AG08396 (cell line): ENCODE measurements at places on chromosomes 6 and 20.

DNA sequence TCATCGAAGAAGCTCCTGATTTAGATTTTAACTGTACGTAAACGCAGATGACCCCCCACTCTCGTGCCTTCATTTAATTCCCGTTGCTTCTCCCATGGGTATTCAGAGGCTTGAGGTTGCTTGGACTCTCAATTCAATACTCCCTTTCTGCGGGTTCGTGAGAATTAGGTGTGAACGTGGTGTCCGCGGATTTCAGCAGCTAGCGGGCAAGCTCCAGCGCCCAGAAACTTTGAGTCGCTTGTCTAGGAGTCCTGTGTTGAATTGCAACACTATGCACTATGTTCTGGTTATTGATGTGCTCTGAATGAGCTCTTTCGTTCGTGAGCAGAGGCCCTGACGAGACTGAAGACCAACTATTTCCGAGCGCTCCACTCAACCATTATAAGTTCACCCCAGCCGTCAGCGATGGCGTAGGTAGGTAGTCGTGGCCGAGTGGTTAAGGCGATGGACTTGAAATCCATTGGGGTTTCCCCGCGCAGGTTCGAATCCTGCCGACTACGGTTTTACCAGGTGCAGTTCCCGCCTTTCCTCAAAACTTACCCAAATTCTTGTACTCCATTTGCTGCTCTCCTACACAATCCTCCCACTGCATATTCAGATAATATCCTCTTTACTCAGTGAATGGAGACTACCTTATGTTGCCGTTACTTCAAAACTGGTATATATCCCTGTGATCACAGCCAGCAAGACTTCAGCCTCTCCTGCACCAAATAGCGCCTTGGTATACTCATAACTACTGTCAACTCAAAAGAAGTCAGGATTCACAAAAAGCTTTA, 72.6 kb upstream of the ZNF184 start:
- DNase-seq, result peak; percentile 45

DNA sequence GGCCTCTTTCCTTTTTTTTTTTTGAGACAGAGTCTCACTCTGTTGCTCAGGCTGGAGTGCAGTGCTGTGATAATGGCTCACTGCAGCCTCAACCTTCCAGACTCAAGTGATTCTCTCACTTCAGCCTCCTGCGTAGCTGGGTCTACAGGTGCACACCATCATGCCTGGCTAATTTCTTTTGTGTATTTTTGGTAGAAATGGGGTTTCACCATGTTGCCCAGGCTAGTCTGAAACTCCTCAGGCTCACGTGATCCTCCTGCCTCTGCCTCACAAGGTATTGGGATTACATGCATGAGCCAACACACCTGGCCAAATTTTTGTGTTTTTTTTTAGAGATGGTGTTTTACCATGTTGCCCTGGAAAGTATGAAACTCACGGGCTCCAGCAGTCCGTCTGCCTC, 29.3 kb downstream of the SRC start:
- no peak for DNase-seq

GRCh38 chr6:21999012-21999528, 297.8 kb downstream of the PRL start:
- DNase-seq, result peak; percentile 7

DNA sequence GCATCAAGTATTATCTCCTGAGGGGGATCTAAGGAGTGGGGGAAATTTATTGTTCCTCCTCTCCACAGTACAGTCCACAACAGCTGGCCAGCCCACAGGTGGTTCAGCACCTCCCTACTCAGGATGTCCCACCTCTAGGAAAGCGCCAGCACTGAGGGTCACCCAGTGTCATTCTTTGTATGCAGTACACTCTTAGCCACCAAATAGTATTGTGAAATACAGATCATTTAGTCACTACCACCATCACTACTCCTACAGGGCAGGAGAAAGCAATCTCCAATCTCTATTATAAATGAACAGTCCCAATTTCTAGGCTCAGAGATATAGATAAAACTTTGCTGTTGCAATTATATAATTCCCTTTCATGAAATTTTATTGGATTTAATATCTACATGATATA, 6.3 kb upstream of the ZNF76 start:
- no peak for DNase-seq

GRCh38 chr20:54173653-54174456, at the start of gene CYP24A1:
TSS of gene CYP24A1 (minus strand) at chr20:54173986. CDS start at chr20:54173579, 407 bp downstream.
- peak; percentile 42 for DNase-seq

DNA sequence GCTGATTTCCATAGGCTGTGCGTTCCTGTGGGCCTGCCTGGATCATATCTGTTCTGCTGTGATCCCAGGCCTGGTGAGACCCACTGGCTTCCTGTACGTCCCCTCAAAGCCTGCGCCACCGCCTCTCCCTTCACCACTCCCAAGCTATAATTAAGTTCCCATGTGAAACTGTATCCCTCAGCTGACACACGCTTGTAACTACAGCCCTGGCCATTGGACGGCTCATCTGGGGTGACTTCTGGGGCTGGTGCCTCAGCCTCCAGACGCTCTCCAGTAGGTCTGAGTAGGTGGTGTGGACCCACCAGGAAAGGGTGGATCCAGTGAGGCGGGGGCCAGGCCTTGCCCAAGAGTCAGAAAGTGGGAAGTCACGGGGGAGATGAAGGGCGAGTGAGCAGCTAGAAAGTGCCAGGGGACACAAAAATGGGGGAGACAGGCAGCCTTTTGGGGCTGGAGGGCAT, 21.0 kb downstream of the PPARD start:
- no peak for DNase-seq

DNA sequence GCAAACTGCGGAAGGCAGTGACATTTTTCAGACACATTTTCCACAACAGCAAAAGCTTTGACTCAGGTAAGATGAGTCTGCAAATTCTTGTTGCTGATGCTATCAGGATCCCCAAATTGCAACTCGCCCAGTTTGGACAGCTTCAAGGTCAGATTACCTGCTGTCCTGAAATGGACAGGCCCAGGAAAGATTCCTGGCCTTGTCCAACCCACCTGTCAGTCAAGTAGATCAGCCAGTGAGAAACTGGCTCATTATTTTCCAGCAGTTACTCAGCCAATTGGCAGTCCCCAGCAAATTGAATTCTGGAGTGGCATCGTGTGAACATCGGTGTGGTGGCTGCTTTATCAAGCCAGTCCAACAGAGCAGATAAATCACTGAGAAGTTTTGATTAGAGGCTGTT, 84.5 kb upstream of the SNAP25 start:
- no peak for DNase-seq

GRCh38 chr6:37547564-37548061, 47.9 kb upstream of the CCDC167 start:
- no peak for DNase-seq

DNA sequence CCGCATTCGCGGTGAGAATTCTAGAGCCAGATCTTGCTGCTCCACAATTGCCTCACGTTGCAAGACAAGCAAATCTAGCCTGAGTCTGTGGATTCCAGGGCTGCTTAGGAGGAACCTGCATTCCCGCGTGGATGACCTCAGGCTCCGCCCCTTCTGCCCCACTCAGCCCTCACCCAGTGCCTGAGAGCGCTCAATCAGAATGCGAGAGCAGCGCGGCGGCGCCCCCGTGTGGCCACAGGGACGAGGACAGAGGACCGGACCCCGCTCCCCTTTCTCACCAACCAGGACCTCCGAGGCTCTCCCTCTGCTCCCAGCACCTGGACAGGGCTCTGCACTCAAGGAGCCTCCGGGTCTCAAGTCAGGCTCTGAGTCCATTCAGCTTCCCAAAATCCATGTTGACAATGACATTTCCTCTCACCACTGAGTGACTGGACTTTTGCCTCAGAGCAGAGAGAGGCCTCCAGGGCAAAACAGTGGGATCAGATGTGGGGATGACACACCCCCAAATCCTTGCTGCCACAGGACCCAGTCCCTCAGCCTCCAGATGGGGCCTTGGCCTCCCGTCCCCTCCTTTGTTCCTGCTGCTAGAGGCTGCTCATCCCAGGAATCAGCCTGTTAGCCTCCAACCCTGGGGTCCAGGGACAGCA, 52.0 kb downstream of the RPP21 start:
- DNase-seq, result peak; percentile 88

DNA sequence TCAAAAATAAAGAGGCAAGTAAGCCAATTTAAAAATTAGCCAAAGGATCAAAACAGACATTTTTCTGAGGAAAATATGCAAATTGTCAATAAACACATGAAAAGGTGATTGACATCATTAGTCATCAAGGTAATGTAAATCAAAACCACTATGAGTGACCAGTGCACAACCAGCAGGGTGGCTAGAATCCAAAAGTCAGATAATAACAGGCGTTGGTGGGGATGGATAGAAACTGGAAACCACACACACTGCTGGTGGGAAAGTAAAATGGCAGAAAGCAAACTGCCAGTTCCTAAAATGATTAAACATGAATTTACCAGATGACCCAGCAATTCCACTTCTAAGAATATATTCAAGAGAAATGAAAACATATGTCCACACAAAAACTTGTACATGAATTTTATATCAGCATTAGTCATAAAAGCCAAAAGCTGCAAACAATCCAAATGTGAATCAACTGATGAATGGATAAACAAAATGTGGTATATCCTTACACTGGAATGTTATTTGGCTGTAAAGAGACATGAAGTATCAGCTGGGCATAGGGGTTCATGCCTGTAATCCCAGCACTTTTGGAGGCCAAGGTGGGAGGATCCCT, 74.8 kb upstream of the MBOAT1 start:
- DNase-seq, result no peak

DNA sequence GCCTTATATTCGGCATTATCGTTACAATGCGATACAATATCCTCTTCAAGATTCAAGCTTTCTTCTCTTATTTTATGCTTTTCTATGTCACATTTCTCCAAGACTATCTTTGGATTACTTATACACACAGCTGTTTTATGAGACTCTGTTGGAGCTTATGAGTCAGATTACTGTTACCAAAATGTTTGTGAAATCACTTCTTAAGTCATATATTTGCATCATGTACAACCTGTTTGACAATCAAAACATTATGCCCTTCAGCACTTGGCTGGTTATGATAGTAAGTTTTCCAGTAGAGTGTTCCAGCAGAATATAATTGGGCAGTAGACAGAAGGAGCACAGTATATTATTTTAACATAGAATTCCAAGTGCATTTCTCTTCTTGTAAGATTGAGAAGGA, 35.2 kb downstream of the BMP6 start:
- no peak for DNase-seq

GRCh38 chr20:5189917-5190316, 63.1 kb downstream of the CDS2 start:
- DNase-seq, result no peak

GRCh38 chr6:120816794-120817193, 517.5 kb downstream of the TBC1D32 start:
- DNase-seq, result no peak

DNA sequence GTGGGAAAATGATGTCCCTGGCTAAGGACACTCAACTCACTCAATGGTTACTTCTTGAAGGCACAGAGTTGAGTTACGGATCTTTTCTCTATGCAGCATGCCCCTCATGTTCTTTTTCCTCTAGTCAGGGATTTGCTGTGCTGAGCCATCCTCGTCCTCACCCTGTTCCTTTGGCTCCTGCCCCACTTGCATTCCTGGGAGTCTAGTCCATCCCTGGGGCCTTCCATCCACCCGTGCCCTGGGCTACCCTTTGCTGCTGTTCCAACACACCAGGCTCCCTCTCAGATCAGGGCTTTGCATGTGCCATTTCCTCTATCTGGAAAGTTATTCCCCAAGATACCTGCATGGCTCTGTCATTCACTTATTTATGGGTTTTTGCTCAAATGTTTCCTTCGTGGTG, 13.3 kb upstream of the KCNG1 start:
- DNase-seq, result no peak
